Activated CD8-positive, alpha-beta memory T cell treated with anti-CD3 and anti-CD28 coated beads for 48 hours (primary cell): ENCODE measurements at places on chromosomes 2 and 18.

DNA sequence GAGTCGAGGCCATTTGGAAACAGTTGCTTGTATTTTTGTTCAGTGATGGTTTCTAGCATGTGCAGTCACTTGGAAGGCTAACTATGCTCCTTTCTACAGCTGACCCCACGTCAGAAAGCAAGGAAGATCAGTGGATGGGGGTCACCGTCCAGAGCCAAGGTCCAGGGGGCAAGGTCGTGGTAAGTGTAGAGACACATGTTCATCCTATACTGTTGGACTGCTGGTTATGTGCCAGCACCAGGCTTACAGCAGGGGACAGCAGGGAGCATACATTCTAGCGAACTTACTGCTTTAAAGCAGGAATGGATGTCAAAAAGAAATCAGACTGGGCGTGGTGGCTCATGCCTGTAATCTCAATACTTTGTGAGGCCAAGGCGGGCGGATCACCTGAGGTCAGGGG, 40.0 kb downstream of the ITGA6 start:
- DNase-seq: no peak

- no peak for DNase-seq
Measured at GRCh38 chr2:179177694-179178093, 86.9 kb downstream of the SESTD1 start.

DNA sequence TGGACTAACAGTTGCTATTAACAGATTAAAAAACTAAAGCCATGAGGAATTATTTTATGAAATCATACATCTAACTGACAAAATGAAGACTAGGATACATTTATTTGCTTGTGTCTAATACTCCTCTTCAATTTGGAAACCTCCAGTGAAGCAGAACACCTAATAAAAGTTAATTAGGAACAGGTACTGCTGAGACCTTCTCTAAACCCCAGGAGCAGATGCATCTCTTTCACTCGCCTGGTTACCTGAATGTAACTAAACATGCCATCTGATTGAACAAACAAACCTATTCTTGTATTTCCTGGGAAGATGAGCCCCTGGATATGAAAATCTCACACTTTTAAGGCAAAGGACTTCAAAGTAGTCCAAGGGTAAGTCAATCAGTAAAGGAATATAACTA, 898.2 kb downstream of the NRXN1 start:
- no peak for DNase-seq

DNA sequence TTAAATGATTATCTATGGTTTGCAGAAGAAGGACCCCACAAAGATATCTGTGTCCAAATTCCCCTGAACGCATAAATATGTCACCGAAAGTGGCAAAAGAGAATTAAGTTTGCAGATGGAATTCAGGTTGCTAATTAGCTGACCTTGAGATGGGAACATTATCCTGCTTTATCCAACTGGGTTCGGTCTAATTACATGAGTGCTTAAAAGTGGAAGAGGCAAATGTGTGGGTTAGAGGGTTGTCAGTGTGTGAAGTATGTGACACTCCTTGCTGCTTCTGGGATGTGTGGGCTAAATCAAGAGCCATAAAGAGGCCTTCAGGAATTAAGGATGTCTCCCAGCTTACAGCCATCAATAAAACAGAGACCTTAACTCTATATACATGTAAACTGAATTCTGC, 53.5 kb downstream of the CDH19 start:
- no peak for DNase-seq

- DNase-seq: no peak
Measured at GRCh38 chr2:113698892-113699447, 57.5 kb downstream of the SLC35F5 start.

DNA sequence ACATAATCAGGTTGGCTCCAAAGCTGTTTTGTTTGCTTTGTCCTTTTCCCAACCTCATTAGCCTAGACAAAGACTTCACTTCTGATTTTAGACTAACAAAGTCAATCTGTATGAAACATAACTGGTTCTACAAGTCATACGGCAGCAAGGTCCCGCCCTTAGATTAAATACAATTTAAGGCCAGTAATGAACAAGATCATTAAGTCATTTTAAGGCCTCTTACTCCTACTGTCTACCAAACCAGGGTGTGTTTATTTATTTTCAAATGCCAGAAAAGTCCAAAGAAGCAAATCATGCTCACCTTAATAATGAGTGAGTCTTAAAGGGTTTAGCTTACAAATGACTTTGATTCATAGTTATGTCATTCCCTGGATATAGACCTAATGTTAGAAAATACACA, 148.4 kb upstream of the ACVR2A start:
- no peak for DNase-seq

DNA sequence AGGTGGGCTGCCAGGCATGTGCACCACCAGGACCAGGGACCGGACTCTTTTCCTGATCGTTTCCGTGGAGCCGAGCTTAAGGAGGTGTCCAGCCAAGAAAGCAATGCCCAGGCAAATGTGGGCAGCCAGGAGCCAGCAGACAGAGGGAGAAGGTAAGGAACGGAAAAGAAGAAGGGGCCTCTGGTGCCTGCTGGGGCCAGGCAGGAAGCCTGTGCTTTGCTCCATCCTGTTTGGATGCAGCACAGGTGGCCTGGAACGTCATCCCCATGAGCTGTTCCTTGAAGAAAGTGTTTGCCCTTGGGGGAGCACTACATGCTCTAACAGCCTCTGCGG, 33.9 kb downstream of the CNGA3 start:
- DNase-seq: no peak

DNA sequence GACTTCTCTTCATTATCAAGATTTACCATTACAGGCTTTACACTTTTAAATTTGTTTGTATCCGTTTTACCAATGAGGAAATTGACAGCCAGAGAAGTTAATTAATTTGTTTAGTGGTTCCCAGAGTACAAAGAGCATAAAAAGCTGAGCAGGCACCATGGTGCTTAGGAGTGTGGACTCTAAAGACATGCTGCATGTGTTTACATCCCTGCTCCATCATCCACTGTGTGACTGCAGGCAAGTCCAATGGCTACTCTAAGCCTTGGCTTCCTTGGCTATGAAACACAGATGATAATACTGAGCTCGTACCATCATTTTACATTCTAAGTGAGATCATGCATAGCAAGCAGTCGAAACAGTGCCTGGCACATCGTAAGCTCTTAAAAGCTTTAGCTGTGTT, 108.0 kb upstream of the SLC35G4 start:
- no peak for DNase-seq

DNA sequence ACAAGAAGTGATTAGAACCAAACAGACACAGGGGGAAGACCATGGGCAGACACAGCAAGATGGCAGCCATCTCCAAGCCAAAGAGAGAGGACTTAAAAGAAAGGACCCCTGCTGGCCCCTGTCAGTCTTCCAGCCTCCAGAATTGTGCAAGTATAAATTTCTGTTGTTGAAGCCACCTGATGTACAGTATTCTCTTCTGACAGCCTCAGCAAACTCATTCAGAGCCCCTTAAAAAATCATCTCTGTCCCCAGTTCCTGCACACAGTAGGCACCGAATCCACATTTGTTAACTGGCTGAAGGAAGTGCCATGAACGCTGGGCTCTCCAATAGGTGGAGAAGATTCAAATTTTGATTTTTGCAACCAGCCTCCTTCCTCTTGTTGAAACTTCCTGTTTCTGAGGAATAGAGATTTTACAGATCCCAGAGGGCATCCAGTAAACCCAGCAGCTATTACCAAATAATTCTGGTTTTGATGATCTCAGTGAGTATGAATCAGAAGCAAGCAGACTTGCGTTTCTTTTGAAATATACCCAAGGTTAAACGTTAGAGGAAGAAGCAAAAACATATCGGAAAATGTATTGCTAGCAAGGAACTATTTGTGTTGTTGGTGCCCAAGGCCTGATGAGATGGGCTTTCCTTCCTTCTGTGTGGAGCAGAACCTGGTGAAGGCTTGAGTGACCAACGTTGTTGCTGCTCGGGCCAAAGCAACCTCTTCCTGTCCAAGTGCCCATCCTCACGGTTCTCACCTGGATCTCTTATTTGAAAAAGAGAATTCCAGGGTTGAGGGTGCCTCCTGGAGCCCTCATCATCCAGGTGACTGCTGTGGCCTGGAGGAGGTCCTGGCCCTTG, 47.7 kb upstream of the PLB1 start:
- no peak for DNase-seq
